Activated CD4-positive, alpha-beta T cell treated with anti-CD3 and anti-CD28 coated beads, Interleukin-2, amount 10 ng/mL, durations not matched to agents 24 days and 14 days (primary cell): ENCODE measurements at places on chromosomes 7 and 10. TPM values are rescaled to one million over a fixed set of nuclear protein-coding genes. Genes with fewer than 3 reads are reported as not detected.

DNA sequence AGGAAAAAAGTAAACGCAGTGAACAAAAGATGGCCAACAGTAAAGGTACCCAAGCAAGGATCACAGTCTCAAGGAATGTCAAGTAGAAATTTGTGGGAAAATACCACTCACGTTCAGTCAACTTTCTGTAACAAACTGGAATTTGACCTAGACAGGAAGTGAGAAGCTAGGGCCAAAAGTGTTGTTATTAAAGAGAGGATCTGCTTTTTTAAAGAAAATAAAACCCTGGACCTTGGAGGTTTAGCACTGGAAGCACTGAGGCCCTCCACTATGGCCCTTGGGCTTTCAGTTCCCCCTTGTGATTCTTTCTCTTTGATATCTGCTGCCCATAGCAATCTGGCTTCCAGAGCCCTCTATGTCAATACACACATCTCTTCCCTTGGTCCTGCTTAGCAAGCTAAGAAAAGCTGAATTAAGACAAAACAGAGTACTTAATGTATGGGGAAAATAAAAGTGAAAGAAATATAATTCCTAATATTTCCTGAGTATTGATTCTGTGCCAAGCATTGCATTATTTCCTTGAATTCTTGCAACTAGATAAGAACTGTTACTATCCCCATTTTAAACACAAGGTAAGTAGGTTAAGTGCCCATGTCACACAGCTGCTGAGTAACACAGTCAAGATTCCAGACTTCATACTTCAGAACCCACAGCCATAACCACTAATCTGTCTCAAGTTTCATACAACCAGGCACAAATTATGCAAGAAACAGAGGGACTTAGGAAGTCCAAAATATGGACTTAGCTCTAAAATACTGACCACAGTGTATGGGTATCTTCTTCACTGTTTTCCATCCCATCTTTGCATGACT lies 2.6 kb upstream of the ZNF438 start:
- no peaks in the 10 kb centered on the region for H3K27me3 ChIP-seq
- DNase-seq, result peak; percentile 54
- peaks cover 8% of the 10 kb centered on the region for H3K4me1 ChIP-seq
- H3K4me3 ChIP-seq, result no peak overlapping the region
- no peak overlapping the region for H3K27ac ChIP-seq

DNA sequence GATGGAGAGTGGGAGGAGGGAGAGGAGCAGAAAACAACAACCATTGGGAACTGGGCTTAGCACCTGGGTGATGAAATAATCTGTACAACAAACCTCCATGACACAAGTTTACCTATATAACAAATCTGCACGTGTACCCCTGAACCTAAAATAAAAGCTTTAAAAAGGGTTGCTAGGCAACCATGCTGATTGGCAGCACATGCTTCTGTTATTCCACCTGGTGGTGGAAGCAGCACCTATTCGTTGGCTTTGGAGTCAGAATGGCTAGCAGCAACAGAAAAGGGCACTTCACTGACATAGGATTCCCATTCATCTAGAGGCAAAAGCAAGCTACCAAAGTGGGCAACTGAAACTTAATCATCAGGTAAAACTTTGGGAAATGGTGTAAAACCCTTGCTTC lies 57.1 kb downstream of the RELN start:
- no peak overlapping the region for H3K27ac ChIP-seq
- DNase-seq, result no peak
- H3K4me1 ChIP-seq, result no peaks in the 10 kb centered on the region
- no peaks in the 10 kb centered on the region for H3K27me3 ChIP-seq
- H3K4me3 ChIP-seq, result no peak overlapping the region
- H3K36me3 ChIP-seq, result no peaks in the 10 kb centered on the region

C7orf57 gene
- 0.14 TPM in 2 replicates for total RNA-seq

CFAP58 gene
- total RNA-seq, result 0.16 and 0.19 TPM in 2 replicates

DNA sequence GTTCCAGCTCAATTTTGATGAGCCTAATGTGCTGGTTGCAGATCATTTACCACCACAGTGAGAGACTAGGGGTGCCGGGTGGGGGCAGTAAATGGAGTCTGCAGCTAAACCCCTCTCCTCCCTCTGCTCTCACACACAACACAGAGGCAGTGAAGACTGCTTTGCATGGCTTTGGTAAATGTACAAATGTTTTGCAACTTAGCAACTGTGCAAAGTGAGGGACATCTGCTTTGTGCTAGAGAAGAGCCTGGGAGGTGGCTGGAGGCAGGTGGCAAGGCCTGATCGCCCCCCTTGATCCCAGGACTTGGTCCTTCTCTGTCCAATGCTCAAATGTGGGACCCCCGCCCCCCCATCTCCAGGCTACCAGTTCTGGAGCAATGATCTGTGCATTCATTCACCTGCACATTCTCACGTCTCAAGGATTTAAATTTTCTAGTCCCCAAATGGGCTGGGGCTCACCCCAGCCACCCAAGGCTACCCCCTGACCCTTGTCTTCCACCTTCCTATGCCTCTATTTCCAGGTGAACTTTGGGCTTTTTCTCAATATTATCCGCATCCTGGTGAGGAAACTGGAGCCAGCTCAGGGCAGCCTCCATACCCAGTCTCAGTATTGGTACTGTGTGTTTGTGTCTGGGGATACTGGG lies 11.6 kb downstream of the GHRHR start:
- no peak overlapping the region for H3K27ac ChIP-seq
- peaks cover 7% of the 10 kb centered on the region for H3K4me1 ChIP-seq
- H3K4me3 ChIP-seq, result no peak overlapping the region
- peaks cover 16% of the 10 kb centered on the region for H3K27me3 ChIP-seq
- no peak for DNase-seq

CCZ1B gene
- 78.1 and 83.8 TPM in 2 replicates for total RNA-seq

DNA sequence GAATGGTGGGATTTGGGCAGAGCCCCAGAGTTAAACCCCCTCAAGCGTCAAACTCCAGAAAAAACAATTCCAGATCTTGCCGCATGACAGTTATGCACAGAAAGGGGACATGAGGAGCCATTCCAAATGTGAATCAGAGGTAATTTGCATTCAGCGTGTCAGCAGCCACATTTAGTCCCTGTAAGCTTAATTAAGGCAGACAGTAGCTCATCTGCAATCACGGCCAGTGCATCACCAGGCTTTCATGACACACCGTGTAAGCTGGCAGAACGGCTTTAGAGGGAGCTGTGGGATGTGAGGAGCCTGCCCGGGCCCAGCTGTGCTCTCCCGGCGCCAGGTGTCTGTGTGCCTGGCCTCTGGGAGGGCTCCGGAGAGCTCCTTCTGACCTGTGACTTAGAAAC lies 18.7 kb upstream of the PRKAG2 start:
- no peaks in the 10 kb centered on the region for H3K4me1 ChIP-seq
- no peak for DNase-seq
- H3K27me3 ChIP-seq, result peaks cover 7% of the 10 kb centered on the region

ACTA2 gene
- 8.8 and 8.9 TPM in 2 replicates for total RNA-seq

RARRES2 gene
- total RNA-seq, result not detected in 2 replicates

POLR2J2 gene
- total RNA-seq, result 17.8 and 20.2 TPM in 2 replicates

DNA sequence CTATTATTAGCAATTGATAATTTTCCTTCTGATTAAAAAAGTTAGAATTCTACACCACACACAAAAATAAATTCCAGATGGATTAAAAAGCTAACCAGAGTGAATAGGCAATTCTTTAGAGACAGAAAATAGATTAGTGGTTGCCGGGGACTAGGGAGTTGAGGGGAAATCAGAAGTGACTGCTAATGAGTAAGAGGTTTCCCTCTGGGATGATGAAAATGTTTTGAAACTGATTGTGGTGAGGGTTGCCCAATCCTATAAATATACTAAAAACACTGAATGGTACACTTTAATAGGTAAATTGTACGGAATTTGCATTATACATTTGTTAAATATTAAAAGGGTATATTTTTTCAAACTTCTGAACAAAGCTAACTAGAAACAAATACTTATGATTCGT lies 214.9 kb downstream of the GPAM start:
- no peak overlapping the region for H3K4me3 ChIP-seq
- H3K27ac ChIP-seq, result no peak overlapping the region
- H3K4me1 ChIP-seq, result no peaks in the 10 kb centered on the region

DUSP5 gene
- 76.0 and 79.9 TPM in 2 replicates for total RNA-seq

- DNase-seq, result no peak
- H3K4me3 ChIP-seq, result no peak overlapping the region
- H3K4me1 ChIP-seq, result peaks cover 2% of the 10 kb centered on the region
- no peak overlapping the region for H3K27ac ChIP-seq
- H3K27me3 ChIP-seq, result peaks cover 67% of the 10 kb centered on the region
Measured at GRCh38 chr10:42755028-42755451, 27.6 kb upstream of the BMS1 start.

DNA sequence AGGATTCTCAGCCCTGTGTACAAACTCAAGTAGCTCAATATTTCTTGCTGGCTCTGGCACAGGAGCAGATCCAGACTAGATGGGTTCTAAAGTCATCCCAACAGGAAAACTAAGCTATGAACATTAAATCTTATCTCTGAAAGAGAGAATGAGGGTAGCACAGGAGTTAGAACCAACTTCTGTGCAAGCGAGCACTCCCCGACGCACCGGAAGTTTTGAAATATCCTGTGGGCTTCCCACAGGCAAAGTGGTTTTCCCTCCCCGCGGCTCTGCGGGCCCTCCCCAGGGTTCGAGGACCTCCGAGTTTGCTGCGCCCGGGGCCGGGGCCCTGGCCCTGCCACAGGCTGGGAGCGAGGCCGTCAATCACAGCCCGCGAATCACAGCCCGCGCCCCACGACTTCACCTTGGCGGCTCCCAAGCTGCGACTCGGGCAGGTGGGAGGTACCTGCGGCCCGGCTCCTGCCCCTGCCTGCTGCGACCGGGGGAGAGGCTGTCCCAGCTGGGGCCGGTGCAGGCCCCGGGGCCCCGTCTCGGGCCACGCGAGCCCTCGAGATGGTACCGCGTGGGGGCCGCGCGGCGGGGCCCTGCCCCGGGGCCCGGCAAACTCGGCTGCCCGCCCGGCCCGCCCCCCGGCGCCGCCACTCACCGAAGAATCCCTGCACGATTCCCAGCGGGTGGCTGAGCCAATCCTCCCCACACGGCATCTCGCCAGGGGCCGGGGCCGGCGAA lies 598 bp downstream of the MCMBP start:
- H3K4me3 ChIP-seq, result peak overlapping the region; percentile 90
- peaks cover 5% of the 10 kb centered on the region for H3K36me3 ChIP-seq
- peaks cover 33% of the 10 kb centered on the region for H3K4me1 ChIP-seq

FAM25C gene
- not detected in 2 replicates for total RNA-seq

GPR15LG gene
- total RNA-seq, result not detected in 2 replicates

DNA sequence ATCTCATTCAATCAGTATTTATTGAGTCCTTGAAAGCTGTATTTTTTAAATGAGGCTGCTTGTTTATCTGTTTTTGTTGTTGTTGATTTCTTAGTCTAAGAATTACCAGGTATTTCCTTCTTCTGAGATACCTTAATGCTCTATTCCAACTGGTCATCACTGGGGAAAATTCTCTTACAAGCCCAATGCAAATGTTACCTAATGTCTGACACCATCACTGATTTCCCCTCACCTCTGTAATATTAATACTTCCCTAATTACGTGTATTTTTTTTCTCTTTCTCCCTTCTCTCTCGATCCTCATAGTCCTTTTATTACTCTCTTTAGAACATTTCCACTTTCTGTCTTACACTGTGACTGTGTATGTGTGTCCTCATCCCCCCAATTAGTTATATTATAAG lies 13.9 kb downstream of the HDAC9 start:
- peaks cover 7% of the 10 kb centered on the region for H3K4me1 ChIP-seq
- no peaks in the 10 kb centered on the region for H3K36me3 ChIP-seq
- DNase-seq, result no peak
- H3K27ac ChIP-seq, result peak overlapping the region; percentile 43
- H3K4me3 ChIP-seq, result no peak overlapping the region

SPDYE6 gene
- not detected in 2 replicates for total RNA-seq

CLIP2 gene
- total RNA-seq, result 1.2 and 1.4 TPM in 2 replicates

- H3K4me3 ChIP-seq, result no peak overlapping the region
- no peak overlapping the region for H3K27ac ChIP-seq
- peaks cover 15% of the 10 kb centered on the region for H3K4me1 ChIP-seq
- peaks cover 20% of the 10 kb centered on the region for H3K36me3 ChIP-seq
- H3K27me3 ChIP-seq, result peaks cover 4% of the 10 kb centered on the region
Measured at GRCh38 chr7:139345042-139345441, 3.9 kb downstream of the FMC1 start.

DNA sequence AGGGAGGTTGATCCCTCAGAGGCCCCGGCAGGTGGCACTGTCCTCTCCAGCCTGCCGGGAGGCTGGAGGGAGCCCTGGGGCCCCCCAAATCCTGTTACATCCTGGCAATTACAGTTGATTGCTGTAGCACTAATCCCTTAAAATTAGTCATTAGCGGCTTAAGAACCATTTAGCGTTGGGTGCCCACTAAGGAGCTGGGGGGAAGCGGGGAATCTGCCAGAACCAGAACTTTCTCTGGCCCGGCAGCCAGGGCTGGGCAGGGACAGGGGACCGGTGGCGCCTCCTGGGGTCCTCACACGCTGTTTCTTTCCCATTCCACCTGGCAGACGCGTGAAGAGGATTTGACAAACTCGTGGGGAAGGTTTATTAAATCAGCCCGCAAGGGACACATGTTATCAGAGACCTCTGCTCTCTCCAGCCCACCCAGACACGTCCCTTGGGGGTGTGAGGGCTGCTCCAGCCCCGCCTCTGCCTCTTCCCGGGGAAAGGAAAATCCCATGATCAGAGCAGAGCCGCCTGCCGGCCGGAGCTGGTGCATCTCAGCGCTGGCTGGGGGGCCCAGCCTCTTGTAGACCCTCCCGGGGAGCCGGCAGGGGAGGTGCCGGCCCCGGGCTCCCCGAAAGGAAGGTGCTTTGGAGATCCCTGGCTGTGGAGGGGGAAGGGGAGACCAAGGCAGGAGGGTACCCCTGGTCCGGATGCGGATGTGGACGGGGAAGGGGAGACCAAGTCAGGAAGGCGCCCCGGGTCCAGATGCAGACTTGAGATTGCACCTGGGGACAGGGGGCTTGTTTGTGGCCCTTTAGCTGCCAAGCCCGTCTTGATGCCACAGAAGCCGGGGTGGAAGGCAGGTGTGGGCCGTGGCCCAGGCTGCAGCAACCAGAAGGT lies 142.7 kb downstream of the ELFN1 start:
- H3K27me3 ChIP-seq, result no peaks in the 10 kb centered on the region
- no peaks in the 10 kb centered on the region for H3K4me1 ChIP-seq
- no peak overlapping the region for H3K4me3 ChIP-seq
- peaks cover 1% of the 10 kb centered on the region for H3K36me3 ChIP-seq
- DNase-seq, result no peak

DNA sequence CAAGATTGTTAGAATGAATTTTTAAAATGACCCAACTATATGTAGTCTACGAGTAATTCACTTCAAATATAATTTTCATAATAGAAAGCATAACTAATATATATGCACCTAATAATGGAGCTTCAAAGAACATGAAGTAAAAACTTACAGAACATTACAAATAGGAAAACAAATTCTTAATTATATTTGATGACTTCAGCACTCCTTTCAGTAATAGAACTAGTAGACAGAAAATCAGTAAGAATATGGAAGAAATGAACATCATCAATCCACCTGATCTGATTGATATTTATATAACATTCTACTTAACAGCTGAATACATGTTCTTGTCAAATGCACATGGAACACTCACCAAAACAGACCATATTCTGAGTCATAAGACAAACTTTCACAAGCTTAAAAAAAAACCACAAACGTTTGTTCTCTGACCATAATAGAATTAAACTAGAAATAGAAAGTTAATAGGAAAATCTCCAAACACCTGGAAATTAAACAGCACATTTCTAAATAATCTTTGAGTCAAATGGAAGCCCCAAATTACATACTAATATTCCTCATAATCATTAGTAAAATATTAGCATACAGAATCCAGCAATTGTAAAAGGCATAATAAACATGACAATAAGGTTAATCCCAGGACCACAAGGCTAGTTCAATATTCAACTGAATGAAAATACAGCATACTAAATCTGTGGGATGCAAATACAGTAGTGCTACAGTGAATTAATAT lies 48.0 kb downstream of the BRAF start:
- H3K36me3 ChIP-seq, result peaks cover 15% of the 10 kb centered on the region
- no peak overlapping the region for H3K4me3 ChIP-seq
- peaks cover 21% of the 10 kb centered on the region for H3K4me1 ChIP-seq
- no peak for DNase-seq

REEP3 gene
- 22.5 and 23.6 TPM in 2 replicates for total RNA-seq
